ENCODE measurements at places on chromosomes 13 and 19.

GRCh38 chr19:46574533-46574932, 26.6 kb upstream of the CALM3 start:
- DNase-seq = peak; percentile 18

GRCh38 chr19:2771786-2772674, 11.0 kb downstream of the SGTA start:
- DNase-seq = no peak

GRCh38 chr19:6215701-6216235, 64.0 kb downstream of the MLLT1 start:
- DNase-seq = no peak

DNA sequence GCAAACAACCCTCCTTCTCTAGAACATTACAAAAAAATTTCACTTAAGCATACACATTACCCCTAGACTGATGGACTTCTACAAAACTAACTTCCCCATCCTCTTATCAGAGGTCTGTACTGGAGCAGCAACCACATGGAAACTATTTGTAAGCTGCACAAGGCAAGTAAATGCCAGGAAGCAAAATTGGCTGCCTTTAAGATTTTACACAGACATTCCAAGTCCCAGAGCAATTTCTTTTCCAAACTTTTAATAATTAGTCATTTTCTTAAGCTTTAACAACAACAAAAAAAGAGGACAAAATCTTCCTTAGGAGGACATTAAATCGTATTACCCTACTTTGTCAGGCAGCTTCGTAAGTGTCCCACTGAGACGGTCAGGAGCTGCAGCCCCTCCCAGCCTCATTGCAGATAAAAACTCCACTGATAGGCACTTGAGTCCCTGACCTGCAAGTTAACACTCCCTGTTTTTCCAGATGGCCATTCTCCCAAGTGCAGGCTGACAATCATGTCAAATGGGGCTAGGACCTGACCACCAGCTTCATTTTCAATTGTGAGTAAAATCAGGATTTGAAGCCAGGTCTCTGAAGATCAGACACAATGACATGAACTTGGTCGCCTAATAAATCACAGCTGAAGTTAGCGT, 680.1 kb downstream of the DIAPH3 start:
- no peak for DNase-seq

All from stimulated activated naive CD8-positive, alpha-beta T cell treated with anti-CD3 and anti-CD28 coated beads, Interleukin-15, amount 100 ng/mL, for 72 hours (primary cell).